Stimulated activated CD4-positive, alpha-beta T cell treated with anti-CD3 and anti-CD28 coated beads, Interleukin-15, amount 100 ng/mL, for 1 hour (primary cell): ENCODE measurements at places on chromosomes 2 and 18.

GRCh38 chr2:126660971-126661370 is 5.0 kb downstream of the GYPC start:
- DNase-seq = no peak

DNA sequence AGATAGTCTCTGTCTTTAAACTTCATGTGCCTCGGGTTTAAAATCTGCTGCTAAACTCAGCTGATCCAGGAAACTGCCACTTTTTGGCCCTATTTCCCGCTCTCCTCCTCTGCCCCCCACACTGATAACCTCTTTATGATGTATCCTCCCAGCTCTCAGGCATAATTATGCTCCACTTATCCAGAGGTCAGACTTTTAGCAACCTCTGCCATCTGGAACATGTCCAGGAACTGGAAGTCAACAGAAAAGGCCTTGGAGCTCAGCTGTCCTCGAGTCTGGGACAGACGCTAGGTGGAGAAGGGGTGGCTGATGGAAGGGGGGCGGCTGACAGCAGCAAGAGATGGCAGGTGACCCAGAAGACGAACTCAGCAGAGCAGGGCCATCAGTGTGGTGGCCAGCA is 41.2 kb downstream of the ASAP2 start:
- no peak for DNase-seq

DNA sequence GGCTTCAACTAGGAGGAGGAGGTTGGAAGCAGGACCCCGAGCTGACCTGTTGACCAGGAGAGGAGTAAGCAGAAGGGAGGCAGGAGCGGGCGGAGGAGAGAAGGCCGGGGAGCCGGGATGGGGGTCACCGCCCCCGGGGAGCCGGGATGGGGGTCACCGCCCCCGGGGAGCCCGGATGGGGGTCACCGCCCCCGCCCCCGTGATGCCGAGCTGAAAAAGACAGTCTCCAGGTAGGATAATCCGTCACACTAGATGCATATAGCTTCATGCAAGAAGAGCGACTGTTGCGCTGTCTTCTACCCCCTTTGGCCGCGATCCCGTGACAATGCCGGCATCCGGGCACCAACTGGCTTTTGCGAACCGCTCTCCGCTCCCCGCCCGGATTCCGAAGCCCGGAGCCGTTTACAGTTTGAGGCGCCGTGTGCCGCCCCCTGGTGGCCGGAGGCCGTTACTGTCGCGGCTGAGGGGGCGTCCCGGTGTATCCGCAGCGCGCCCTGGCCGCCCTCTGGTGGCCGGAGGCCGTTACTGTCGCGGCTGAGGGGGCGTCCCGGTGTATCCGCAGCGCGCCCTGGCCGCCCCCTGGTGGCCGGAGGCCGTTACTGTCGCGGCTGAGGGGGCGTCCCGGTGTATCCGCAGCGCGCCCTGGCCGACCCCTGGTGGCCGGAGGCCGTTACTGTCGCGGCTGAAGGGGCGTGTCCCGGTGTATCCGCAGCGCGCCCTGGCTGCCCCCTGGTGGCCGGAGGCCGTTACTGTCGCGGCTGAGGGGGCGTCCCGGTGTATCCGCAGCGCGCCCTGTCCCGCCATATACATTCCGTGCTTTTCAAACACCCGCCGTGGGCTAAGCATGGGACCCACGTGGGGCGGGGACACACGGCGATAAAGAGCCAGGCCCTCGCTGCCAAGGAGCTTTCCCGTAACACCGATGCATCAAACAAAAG is 89.6 kb downstream of the ACTR3 start:
- no peak for DNase-seq

GRCh38 chr2:233436691-233437438 is 82.6 kb downstream of the DGKD start:
- no peak for DNase-seq

GRCh38 chr18:35564795-35565453 is 16.6 kb upstream of the GALNT1 start:
- DNase-seq = no peak

DNA sequence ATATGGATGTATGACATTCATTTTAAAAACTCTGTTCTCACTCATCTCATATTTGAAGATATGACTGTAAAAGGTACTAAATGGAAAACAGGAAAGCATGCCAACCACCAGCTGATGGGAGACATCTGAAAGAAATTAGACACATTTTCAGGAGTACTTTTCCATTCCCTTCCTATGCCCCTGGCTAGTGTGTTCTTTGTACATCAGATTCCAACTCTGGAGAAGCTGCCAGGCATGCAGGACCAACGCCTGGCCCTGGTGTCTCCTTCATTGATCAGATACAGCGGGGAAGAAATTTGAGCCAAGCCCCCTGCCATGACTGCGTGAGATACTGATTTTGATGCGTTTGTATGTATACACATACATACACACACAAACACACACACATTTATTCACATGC is 599.0 kb upstream of the SYT4 start:
- no peak for DNase-seq

- DNase-seq = no peak
These were observed 137.6 kb upstream of the FN1 start for GRCh38 chr2:215573496-215573895.

DNA sequence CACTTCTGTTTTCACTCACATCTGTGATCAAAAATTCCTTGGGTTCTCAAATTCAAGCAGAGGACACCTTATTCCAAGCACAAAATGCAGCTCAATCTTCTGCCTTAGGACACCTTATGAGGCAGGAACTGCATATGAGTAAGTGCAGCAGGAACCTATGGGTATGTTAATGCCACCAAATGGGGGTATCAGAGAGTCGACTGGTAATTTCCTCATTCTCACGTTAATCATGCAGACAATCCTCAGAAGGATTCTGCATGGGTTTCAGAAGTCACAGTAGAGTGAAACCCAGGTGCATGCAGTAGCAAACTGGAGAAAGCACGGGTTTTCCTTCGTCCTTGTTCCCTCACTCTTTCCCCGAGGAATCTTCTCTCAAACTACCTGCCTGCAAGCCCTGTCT is 452.8 kb downstream of the CBLN2 start:
- no peak for DNase-seq

GRCh38 chr2:144505245-144505831 is 14.6 kb downstream of the ZEB2 start:
- DNase-seq = no peak

GRCh38 chr2:141137122-141137693 is 993.6 kb downstream of the LRP1B start:
- no peak for DNase-seq

DNA sequence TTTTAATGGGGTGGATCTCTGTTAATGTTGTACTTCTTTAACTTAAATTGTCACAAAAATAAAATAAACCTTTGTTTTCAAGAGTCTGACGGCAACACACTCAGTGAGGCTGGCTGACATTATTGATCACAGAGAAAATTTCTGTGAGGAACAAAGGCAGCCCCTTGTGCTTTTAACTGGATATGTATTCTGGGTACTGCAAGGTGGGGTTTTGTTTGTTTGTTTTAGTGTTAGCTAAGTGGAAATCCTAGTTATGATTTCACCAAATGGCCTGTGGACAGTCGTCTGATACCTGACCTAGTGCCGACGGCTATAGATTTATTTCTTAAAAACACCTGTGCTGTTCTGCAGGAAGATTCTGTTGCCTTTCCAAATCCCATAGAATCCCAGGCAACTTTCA is 1329.5 kb upstream of the ZEB2 start:
- DNase-seq = no peak

DNA sequence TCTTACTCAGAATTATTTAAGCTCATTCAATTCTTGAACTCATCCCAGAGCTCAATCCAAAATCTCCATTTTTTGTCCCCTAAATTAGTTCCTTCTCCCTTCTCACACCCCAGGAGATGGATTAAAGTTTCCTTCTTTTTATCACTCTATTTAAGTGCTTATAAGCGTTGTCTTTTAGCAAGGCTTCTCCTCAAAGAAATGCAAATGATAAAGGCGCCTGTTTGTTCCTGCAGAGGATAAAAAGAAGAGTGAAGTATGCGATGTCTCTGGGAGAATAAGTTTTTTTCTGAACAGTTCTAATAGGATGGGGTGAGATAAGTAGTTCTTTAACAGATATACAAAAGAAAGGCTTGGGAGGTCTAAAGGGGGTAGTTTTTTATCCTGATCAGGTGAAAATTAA is 303.3 kb downstream of the CNTNAP5 start:
- no peak for DNase-seq

DNA sequence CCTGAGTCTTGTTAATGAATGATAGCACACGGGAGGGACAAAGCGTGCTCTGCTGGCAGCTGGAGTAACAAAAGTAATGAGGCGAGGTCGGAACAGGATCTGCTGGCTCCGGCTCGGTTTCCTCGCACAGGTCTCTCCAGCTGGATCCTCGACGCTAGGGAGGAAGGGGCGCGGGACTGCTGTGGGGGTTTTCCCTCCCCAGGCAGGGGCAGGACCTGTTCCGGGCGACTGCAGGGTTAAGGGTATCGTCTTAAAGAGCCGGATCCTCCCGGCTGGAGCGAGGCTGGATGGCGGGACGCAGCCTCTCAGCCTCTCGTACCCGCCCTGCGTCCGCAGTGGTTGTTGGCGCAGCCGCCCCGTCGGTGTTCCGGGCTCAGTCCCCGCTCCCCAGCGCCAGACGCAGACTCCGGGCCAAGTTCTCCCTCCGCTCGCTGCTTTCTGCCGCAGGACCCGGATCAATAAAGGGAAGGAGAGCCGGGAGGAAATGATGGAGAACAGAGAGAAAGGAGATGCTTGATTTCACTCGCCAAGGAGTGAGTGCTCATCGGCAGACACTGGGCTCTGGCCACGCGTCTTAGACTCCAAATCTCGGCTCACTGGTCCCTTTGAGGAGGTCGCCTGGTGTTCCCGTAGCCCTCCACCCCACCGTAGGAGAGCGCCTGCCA is 1.1 kb upstream of the LIPG start:
- DNase-seq = no peak

GRCh38 chr18:71209944-71210343 is 921.1 kb downstream of the SOCS6 start:
- DNase-seq = no peak

DNA sequence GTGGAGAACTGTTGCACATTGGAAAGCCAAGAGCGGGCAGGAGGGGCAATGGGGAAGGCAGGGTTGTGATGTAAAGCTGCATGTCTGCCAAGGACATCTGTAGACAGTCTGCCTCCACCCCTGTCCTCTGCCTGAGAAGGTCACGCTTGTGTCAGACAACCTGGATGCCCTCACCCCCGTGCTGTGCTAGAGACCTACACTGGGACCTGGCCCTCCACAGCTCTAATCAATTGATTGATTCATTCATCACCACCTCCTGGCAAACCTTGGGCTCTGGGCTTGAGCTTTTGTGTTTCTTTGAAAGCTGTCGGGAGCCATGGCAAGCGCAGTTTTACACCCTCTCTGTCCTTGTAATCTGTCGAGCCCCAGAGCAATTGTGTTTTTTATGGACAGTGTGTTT is 41.1 kb downstream of the MARCO start:
- DNase-seq = no peak

DNA sequence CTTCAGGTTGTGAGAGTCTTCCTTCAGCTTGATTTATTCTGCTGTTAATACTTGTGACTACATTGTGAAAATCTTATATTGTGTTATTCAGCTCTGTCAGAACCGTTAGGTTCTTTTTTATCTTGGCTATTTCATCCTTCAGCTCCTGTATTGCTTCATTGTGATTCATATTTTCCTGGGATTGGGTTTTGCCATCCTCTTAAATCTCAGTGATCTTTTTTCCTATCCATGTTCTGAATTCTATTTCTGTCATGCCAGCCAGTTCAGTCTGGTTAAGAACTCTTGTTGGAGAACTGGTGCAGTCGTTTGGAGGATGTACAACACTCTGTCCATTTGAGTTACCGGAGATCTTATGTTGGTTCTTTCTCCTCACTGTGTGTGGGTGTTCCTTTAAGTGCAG is 19.1 kb downstream of the MSTN start:
- DNase-seq = no peak

GRCh38 chr2:72806280-72806945 is 19.4 kb downstream of the EXOC6B start:
- DNase-seq = no peak

DNA sequence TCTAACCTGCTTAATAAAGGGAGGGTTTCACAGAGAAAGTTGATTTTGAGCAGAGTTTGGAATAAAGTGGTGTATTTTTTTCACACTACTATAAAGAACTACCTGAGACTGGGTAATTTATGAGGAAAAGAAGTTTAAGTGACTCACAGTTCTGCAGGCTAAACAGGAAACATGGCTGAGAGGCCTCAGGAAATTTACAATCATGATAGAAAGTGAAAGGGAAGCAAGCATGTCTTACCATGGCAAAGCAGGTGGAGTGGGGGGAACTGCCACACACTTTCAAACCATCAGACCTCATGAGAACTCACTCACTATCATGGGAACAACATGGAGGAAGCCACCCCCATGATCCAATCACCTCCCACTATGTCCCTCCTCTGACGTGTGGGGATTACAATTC is 546.7 kb downstream of the EPHA4 start:
- no peak for DNase-seq

- DNase-seq = no peak
These were observed 37.5 kb downstream of the NR4A2 start for GRCh38 chr2:156294945-156295580.

DNA sequence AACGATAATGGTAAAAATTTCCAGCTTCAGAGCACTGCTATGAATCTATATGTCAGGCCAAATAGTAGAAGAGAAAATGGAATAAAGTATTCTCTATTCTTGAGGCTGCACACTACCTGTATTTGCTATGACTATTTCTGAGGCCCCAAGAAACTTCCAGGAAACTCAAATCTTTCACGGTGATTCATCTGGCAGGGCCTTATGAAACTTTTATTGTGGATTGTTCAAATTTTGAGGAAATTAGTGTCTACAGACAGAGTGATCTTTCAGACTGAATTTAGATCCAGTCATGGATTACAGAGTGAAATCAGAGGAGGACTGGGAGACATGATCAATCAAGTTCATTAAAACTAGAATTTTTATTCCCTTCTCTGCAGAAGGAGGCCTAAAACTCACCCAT is 4.1 kb upstream of the VSNL1 start:
- no peak for DNase-seq

GRCh38 chr18:12239431-12239830 is 14.7 kb upstream of the CIDEA start:
- no peak for DNase-seq

DNA sequence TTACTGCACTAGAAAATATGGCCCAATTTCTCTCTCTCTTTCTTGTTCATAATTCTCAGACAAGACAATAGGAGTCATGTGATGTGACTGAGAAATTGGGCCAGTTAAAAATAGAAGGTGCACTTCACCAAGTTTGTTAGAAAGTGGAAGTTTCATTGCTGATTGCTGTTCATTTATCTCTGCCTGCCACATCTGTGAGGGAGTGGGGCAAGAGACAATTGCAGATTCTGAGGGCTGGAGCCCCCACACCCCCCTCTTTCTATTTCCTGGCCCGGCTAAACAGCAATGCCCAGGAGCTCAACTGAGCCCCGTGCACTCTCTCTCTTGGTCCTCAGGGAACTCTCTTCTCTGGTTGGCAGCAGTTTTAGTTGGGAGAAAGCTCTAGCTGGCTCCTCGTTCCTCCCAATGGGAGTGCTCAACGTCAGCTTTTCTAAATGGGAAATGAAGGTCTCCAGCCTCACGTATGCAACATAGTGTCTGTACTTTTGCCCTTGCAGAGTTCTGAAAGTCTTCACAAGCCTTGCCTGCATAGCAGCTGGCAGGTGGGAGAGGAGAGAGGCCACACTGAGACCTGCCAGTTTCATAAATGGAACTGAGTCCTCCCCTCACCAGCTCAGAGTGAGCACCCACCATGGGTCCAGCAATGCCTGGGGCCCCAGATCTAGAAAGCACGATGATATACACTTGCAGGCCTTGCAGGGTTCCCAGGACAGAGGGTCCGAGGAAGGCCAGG is 115.7 kb downstream of the MYCN start:
- DNase-seq = no peak

- no peak for DNase-seq
These were observed 183.7 kb downstream of the TCF4 start for GRCh38 chr18:55404136-55404830.

GRCh38 chr2:238995634-238996033 is 147.7 kb downstream of the TWIST2 start:
- no peak for DNase-seq

GRCh38 chr2:171316755-171317337 is 116.9 kb downstream of the METTL8 start:
- DNase-seq = no peak
